HS-5 (cell line): ENCODE measurements at places on chromosomes 4 and X.

DNA sequence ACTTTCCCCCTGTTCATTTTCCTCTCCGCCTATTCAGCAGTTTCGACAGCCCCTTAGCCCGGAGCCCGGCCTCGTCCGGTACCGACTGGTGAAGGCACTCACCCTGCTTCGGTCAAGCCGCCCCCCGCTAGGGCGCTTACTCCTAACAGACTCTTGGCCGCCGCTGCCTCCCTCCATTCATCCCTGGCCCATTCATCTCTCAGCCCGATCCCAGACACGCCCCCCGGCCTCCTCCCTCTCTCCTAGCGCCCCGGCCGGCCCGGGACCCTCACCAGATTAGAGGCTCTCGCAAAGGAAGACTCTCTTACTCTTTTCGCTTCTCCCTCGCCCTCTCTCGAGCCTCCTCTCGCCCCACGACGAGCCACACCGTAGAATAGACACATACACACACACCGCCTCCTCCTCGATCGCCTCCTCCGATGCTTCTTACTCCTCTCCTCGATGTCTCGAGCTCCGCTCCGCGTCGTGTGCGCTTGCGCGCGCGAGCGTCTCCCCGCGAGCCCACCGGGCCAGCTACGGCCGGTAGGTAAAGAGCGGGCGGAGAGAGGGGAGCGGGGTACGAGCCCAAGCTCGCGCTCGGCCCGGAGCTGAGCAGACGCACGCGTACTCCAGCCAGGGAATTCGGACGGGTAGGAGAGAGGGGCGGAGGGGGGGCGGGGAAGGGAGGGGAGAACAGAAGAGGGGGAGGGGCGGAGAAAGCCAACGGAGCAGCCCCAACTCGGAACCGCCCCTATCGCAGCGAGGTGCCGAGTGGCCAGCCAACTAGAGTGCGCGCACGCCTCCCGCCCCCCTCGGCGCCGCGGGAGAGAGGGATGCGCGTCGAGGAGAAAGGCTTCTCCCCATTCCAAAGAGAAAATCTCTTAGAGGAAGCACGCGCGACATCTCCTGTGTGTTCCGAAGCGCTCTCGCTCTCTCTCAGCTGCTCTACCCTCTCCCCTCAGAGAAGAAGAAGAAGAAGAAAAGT is at the start of gene WNK3:
WNK3 (minus strand) TSS at position 633 of the 964 bp plus-strand sequence.
- peak; percentile 36 for DNase-seq

- DNase-seq: no peak
These were observed 214.4 kb upstream of the ARSJ start for GRCh38 chr4:114193624-114194399.

DNA sequence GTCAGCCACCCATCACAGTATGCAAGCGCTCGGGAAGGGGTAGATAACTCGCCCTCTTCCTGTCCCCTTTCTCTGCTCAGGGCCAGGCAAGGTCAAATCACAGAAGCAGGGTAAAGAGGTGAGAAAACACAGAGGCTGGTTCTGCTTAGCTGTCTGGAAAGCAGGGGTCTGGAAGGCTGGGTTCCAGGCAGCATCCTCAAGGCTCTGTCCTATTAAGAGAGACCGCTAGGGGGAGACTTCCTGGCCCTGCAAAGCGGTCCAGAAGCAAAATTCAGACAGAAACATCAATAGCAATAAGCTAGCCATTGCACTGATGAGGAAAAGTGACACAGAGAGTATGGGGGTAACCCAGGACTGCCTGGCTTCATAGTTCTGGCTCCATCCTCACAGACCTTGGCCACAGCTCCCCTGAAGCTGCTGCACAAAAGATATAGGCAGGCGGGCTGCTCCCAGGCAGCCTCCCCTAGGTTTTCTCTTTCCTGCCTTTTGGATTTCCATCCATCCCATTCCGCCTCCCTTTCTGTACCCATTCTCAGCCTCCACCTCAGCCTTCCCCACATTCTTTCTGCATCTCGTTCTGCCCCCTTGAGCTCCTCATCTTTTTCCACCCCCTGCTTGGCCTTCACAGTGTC is 308.5 kb downstream of the EVC2 start:
- DNase-seq: no peak

- DNase-seq: no peak
These were observed 981.1 kb upstream of the AGA start for GRCh38 chr4:178423366-178423765.

GRCh38 chrX:47529548-47529947 is 31.5 kb upstream of the ARAF start:
- no peak for DNase-seq

DNA sequence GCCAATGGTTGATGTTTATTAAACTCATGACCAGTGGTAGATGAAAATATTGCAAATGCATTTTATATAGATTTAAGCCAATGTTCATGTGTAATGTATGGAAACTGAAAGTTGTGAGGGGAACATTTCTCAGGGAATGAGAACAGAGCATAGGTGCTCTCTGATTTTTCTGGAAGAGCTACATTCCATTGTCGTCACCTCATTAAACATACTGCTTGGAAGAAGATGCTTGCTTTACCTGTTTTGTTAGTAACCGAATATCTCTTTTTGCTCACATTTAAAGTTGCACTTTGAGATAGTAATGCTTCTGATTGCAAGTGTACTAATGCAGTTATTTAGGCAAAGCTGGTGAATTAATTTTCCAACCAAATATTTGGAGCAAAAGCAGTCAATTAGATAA is 93.8 kb upstream of the CLCN4 start:
- no peak for DNase-seq

GRCh38 chrX:34487364-34487763 is 169.7 kb downstream of the TMEM47 start:
- no peak for DNase-seq

DNA sequence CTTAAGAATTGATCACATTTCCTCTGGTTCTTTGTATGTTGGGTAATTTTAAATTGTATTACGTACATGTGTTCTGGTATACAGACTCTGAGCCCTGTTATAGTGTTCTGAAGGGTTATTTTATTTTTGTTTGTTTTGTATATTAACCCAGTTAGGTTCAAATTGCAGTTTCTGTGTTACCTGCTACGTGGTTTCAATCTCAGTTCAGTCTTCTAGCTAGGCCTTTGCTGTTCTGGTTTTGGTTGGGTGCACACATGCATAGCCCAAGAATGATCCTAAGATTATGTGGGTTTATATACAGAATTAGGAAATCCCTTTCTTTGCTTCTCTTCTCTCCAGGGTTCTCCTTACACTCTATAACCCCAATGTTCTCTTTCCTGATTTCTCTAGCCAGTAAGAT is 161.0 kb downstream of the PPP1R2C start:
- no peak for DNase-seq

- peak; percentile 80 for DNase-seq
These were observed 983.4 kb upstream of the ADGRL3 start for GRCh38 chr4:60216752-60217151.

DNA sequence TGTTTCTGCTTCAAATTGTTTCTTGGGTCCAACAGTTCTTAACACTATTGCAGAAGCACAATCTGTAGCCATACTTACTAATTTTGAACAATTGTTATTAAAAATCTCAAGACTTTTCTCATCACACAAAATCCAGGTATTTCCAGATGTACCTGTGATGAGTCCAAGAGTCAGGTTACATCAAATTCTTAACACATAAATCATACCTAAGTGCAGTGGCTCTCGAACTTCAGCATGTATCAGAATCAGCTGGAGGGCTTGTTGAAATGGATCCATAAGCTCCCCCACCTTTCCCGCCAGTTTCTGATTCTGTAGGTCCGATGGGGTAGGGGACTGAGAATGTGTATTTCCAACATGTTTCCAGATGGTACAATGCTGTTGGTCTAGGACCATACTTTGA is 10.6 kb downstream of the FAM120C start:
- DNase-seq: no peak
